Activated CD8-positive, alpha-beta memory T cell treated with anti-CD3 and anti-CD28 coated beads, Interleukin-2, amount 10 ng/mL, durations not matched to agents 7 days and 5 days (primary cell): ENCODE measurements at places on chromosomes 5 and 9. TPM values are rescaled to one million over a fixed set of nuclear protein-coding genes. Genes with fewer than 3 reads are reported as not detected.

GRCh38 chr5:10474521-10475075 lies 32.9 kb downstream of the ROPN1L start:
- no peak for DNase-seq

DNA sequence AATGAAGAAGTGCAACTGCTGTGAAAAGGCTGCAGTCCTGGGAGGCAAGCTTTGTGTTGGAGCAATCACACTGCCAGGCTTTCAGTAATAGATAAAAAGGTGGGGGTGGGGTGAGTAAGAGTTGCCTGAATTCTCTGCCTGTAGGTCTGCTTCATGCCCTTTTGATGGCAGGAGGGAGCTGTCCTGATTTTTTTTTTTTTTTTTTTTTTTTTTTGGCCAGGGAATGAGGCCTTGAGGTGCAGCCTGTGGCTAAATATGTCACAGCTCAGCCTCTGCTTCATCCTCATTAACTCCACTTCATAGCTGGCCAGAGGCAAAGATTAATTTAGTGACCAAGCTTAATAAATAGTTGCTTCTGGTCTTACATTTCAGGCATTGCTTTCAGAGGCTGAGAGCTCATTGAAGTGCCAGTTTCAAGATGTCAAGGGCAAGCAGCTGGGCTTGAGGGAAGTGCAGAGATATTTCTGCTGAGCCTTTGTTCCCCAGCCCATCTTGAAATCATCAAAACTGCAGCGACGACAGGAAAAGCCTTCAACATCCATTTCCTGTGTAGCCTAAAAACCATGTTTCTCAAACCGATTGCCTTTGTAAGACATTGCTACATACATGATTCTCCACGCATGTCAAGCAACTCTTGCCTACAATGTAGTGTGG lies 134.7 kb downstream of the MACIR start:
- no peak for DNase-seq

DNA sequence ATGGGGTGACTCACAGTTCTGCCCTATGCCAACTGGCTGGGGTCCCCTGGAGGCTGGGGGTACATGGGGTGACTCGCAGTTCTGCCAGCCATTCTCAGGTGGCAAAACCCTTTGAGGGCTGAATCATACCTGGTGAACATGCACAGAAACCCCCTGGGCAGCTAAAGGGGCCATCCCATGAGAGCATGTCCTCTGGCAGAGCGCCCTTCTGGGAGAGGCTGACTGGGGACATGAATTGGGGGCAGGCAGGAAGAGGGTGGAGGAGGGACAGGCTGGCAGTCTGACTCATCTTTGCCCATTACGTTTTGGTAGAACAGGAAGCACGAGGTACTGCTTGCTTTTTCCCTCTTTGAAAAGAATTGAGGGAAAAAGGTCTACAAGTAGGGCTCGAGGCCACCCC lies 16.7 kb downstream of the TRAF1 start:
- peak; percentile 64 for DNase-seq

- DNase-seq, result no peak
Measured at GRCh38 chr5:40202814-40203440, 476.8 kb upstream of the PTGER4 start.

Gene TCF7
- 7.9 TPM for total RNA-seq

Gene MCTP1
- not detected for total RNA-seq

GRCh38 chr5:16593628-16594027 lies 23.2 kb downstream of the RETREG1 start:
- no peak for DNase-seq

DNA sequence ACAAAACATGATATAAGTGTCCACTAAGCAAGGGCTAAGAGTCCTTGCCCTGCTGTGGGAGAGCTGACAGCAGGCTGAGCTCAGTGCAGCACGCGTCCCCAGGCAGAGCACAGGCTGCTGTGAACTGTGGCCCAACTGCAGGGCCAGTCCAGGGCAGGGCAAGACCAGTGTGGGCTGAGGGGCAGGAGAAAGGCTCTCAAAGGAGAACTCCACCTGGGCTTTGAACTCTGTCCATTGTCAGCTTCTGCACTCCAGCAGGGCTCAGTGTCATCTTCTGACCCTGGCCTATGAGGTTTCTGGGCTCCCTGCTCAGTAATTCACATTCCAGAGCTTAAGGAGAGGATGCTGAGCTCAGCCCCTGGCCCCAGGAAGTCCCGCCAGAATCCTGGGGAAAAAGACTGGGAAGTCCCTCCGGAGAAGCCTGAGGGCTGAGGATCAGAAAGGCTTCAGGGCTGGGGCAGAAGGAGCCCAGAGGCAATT lies 37.4 kb downstream of the LHFPL2 start:
- DNase-seq, result peak; percentile 32

Gene ADAMTS19
- not detected for total RNA-seq

DNA sequence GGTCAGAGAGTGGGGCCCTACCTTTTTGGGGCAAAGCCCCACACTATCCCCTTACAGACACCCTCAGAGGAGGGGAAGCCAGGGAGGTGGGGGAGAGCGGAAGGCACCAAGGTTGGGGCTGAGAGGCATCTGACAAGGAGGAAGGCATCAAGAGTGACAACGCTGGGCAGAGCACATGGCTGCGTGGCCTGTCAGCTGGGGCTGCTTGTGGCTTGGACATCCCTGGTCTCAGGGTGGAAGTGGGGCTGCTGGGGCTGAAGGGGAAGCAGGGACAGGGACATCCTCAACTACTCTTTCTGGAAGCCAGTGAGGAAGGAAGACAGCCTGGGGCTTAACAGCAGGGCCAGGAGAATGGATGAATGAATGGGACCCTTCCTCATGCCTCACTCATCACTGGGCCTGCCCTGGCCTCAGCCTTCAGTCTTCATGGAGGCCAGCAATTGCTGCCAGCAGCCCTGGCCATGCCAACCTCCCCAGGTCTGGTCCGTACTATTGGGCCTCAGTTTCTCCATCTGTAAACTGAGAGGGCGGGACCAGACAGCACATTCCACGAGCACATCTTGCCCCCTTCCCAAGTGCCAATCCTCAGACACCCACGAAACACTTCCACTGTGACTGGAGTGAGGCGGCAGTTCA lies 993 bp upstream of the RALGDS start:
- no peak for DNase-seq

Gene OLFML2A
- total RNA-seq, result not detected

Gene SAXO1
- total RNA-seq, result not detected

DNA sequence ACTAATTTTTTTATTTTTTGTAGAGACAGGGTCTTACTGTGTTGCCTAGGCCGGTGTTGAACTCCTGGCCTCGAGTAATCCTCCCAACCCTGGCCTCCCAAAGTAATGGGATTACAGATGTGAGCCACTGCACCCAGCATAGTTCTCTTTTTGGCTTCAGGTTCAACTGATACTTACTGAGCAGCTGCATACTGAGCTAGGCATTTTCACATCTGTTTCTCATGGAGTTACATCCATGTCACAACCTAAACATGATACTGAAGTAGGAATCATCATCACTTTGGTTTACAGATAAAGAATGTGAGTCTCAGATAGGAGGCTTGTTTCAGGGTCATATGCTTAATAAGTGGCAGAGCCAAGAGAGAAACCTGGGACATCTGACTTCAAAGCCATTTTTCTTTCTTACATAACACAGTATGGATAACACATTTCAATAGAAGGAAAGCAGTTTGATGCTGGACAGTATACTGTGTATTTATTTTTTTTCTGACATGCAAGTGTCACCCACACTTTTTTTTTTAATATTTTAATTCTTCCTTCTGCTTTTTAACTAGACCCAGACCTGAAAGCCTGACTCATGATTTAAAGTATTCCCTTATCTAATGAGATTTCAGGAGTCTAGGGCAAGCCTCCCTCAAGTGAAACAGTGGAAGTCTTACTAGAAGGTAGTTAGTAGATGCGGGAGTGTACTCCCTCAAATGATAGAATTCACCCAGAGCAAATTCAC lies 90.8 kb downstream of the HACD4 start:
- no peak for DNase-seq

Gene GRIA1
- total RNA-seq, result not detected

GRCh38 chr5:4212981-4213819 lies 617.6 kb downstream of the IRX1 start:
- DNase-seq, result no peak

GRCh38 chr5:80191991-80192398 lies 63.9 kb downstream of the SERINC5 start:
- DNase-seq, result peak; percentile 82

- DNase-seq, result no peak
Measured at GRCh38 chr9:110971705-110972104, 66.6 kb downstream of the LPAR1 start.
